CD4-positive, alpha-beta T cell treated with Interleukin-4 for 4 hours (primary cell): ENCODE measurements at places on chromosomes 6 and 20.

- no peak for DNase-seq
These were observed 104.1 kb downstream of the BCKDHB start for GRCh38 chr6:80210618-80211017.

- no peak for DNase-seq
These were observed 234.6 kb downstream of the ANKRD60 start for GRCh38 chr20:57993716-57994431.

DNA sequence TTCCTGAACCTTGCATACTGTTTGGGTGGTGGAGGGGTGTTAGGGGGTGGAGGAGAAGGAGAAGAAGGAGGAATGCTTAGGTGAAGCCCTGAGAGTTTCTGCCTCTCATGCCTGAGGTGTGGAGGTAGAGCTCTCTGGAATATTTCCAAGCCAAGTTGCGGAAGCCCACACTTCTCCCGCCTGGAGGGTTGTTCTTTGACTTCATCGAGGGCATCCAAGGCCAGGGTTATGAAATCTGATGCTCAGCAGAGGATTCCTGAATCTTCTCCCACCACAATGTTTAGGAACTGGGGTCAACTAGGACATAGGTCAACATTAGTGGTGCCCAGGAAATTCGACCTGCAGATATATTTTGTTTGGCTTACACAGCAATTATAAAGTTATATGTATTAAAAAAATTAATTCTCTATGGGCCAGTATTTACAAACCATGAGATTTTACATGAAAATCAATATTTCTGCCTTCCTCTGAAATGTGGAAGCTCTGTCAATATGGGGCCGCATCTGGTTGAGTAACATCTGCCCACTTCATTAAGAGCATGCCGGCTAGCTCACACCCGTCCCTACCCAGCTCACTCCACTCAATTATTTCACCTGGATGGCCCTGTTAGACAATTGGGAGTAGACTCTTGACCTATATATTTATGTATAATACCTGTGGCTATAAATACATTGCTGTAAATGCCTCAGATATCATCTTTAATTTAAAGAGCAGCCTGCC is 257.1 kb upstream of the ZFP64 start:
- DNase-seq = no peak

DNA sequence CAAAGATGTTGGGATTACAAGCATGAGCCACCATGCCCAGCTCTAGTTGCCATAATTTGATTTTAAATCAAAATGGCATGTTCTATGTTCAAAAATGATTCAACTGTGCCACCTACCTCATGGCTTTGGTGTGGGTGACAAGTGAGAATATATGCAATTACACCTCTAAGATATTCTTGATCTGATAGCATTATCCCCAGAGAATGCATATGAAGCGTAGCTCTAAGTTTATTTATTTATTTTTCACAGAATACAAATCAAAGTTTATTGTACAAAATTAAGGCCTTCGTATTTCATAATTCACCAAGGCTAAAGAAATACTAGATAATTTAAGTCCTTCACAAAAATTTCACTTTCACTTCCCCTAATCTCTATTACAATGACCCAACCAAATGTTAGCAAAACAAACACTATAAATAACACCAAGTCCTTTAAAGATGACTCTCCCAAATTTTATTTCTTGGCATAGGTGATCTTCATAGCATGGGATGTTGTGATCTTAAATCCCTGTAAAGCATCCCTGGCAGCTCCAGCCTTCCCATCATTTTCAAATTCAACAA is 205.9 kb upstream of the TAB2 start:
- no peak for DNase-seq

DNA sequence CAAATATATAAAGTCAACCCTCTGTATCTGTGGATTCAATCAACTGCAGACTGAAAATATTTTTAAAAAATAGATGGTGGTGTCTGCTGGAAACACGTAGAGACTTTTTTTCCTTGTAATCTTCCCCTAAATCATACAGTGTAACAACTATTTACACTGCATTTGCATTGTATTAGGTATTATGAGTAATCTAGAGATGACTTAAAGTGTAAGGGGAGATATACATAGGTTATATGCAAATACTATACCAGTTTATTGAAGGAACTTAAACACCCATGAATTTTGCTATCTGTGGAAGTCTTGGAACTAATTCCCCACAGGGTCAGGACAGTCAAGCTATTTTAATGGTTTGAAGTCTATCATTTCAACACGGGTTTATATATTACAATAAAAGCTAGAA is 10.2 kb downstream of the HDAC2 start:
- DNase-seq = no peak
